Omental fat pad (tissue), 4 donors: ENCODE measurements at places on chromosomes 5 and 9.

GRCh38 chr9:138040446-138041430, 163.2 kb downstream of the CACNA1B start:
- DNase-seq: no peak

DNA sequence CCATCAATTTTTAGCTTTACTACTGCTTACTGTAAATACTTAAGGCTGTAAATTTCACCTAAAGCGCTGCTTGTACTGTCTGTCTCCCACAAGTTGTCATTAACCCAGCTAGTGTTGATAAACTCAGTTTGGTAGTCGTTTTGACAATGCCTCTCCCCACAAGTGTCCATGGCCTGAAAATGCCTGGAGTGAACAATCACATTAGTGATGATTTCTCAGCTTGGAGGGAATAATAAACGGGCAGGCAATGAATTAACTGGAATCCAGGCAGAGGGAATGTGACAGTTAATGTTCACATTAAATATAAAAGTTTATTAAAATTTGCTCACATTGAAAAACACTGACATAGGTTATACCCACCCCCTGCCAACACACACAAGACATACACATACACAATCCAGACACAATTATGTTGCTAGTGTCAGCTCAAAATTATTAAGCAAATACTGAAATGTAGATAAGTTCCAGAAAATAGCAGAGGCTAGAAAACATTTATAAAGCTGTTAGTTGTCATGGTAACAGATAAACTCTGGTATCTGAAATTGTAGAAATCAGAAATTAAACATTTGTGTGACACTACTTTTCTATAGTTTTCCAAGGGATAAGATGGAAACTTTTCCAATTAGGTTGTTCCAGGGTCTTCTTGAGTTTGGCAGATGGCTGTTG, 341.9 kb downstream of the DIRAS2 start:
- no peak for DNase-seq

GRCh38 chr5:179558932-179559283, 8.6 kb downstream of the RUFY1 start:
- no peak for DNase-seq

GRCh38 chr9:112898872-112899311, 8.2 kb upstream of the SLC46A2 start:
- DNase-seq: no peak

DNA sequence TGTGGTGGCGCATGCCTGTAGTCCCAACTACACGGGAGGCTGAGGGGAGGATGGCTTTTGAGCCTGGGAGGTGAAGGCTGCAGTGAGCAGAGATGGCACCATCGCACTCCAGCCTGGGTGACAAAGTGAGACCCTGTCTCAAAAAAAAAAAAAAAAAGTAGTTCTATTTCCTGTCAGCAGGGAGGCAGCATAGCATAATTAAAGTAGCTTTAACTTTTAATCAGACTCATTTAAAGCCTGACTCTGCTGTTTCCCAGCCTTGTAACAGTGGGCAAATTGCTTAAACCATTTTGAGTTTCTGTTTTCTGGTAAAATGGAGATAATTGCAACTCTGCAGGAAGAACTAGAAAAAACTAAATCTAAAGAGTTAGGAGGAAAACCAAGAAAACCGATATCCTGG, 31.2 kb downstream of the CNOT6 start:
- no peak for DNase-seq

DNA sequence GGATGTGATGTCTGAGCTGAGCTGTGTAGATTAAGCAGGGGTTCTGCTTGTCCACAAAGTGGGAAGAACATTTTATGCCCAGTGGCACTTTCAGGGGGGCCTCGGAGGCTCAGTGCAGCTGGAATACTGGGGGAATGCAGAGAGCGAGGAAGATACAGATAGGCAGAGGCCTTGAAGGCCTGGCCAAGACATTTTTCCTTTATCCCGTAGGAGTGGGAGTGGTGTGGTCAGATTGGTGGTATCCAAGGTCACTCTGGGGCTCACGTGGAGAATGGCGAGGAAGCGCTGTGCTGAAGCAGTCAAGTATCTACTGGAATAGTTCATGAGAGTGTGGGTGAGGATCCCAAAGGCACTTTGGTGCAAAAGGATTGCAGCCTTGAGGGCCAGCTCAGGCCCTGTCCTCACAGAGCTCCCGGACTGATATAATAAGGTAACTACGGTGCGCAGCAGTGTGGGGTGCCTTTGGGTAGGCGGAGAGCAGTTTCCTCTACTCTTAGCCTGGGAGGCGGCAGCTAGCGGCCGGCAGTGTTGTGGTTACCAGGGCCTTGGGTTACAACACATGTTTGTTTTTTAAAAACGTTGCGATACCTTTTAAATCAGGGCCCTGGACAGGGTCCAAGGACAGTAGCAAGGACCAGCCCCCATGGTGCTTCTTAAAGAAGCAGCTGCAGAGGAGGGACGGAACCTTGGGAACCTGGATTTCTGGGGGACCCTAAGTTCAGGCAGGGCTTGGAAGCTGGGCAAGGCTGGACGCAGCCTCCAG, 10.8 kb upstream of the CCDC69 start:
- DNase-seq: no peak

GRCh38 chr5:81768935-81769452, 18.1 kb upstream of the SSBP2 start:
- DNase-seq: no peak

DNA sequence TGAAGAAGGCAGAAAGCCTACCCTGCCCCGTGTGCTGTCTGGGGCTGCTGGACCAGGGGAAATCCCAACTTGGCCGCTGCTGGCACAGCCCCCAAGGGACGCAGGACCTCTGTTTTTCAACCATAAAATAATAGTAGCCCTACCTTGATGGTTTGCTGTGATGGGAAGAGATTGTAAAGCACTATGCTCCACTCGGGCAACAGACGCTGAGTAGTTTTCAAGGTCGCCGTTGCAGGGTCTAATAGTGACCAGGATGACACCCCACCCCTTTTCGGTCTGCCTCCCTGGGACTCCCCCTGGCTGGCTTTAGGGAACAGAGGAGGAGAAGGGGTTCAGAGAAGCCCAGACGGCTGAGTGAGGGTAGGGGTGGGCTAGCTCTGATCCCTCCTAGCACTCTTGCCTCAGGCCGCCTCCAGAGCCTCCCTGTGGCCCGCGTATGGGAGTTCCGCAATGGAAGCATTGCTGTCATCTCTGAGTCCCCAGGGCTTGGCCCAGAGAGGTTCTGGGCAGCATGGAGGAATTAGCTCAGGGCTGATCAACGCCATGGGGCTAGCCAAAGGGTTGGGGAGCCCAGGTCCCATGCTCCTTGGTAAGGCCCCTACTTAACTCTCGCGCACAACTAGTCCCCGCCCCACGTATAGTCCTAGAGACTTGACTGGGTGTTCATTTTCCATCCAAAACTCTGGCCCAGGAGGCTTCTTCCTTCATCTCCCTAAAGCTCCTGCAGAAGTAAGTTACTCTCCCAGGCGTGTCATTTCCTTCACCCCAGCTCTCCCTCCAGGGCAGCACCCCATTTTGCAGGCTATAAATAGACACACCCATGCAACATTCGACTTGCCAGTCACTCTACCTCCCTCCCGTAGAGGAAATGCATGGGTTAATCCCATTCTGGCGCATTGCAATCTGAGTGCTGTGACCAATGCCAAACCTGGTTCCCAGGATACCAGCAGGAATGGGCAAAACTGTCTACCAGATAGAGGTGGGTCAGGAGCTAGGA, 1.1 kb upstream of the IRF1 start:
- DNase-seq: no peak

GRCh38 chr5:176743868-176744583, 66.3 kb upstream of the UNC5A start:
- DNase-seq: no peak

DNA sequence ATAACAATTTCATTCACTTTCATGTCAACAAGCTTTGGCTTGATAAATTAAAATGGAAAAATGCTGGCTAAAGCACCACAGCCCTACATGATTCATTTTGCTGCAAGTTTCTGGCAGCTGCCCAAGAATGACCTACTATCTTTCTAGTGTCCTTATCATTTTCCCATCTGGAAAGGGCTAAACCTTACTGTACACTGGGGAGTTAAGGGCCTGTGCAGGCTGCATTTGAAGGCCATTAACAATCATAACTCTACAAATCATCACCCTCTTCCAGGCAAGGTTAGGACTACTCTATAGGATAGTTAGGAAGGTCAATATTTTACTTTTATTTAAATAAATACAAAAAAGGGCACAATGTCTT, 579.7 kb upstream of the ZNF608 start:
- peak; percentile 47 for DNase-seq

DNA sequence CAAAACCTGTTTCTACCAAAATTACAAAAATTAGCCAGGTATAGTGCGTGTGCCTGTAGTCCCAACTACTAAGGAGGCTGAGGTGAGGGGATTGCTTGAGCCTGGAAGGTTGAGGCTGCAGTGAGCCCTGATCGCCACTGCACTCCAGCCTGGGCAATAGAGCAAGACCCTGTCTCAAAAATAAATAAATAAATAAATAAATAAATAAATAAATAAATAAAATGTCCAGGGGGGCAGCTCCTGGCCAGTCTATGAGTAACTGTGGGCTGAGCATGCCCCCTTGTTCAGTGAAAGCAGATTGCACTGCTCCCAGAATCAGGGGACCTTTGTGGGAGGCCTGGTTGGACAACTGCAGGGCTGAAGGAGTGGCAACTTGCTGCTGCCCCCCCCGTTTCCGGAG, 62.7 kb downstream of the PDE6A start:
- no peak for DNase-seq

DNA sequence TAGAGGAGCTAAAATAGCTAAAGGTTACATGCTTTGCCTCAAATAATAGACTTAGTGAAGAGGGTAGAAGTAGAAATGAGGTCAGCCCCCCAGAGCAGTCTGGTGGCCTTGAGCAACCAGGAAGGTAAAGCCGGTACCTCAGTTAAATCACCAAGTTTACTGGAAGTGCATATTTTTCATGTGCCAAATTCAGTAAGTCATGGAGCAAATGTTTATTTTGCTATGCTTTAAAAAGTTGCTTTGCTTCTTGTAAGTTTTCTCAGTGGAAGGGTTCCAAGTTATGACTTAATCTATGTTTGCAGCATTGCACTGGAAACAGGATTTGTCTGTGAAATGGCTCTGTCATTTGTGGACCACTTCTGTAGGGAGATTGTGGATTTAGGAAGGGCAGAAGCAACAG, 256.7 kb downstream of the ARRDC3 start:
- DNase-seq: no peak

GRCh38 chr5:163387589-163388343, 49.6 kb upstream of the CCNG1 start:
- no peak for DNase-seq

- DNase-seq: no peak
These were observed 3.7 kb downstream of the ECSCR start for GRCh38 chr5:139458580-139459407.

- DNase-seq: no peak
These were observed 113.3 kb downstream of the FGF10 start for GRCh38 chr5:44275908-44276307.

DNA sequence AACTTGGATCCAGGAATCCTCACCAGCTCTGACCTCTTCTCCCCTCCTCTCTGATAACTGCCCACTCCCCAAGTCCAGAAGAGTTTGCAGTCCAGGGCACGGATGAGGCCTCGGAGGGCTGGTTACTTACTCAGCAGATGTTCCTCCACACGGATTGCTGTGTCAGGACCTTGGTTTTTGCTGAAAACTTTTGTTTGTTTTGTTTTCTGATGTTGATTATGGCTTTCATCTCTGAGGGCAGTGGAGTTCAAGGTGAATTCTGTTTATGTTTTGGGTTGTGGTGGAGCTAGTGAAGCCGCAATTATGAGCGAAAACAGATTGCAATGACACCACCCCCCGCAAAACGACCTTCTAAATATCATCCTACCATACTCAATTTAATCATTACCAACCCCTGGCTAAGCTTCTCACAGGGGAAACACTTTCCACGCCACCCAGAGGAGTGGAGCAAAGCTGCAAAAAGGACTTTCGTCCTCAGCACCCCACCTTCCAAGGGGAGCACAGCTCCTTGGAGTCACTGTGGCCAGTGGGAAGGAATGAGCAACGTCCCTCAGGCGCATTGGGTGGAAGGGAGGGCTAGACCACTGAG, 92.7 kb upstream of the SAP30L start:
- no peak for DNase-seq

- no peak for DNase-seq
These were observed 35.1 kb upstream of the NANS start for GRCh38 chr9:98021306-98022040.

DNA sequence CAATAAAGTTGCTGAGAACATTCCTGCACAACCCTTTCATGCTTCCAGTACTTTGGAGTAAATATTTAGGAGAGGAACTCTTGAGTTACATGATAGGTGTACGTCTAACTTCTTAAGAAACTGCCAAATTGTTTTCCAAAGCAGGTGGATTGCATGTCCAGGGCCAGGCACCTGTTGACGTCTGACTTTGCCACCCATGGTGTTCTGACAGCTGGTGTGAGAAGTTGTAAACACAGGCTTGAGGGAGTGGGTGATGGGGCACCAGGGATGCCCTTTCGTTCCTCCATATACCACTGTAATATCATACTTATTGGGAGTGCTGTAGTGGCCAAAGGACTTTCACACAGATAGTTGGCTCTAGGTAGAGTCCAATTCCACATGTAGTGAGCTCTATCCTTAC, 352.1 kb downstream of the GADD45G start:
- no peak for DNase-seq

DNA sequence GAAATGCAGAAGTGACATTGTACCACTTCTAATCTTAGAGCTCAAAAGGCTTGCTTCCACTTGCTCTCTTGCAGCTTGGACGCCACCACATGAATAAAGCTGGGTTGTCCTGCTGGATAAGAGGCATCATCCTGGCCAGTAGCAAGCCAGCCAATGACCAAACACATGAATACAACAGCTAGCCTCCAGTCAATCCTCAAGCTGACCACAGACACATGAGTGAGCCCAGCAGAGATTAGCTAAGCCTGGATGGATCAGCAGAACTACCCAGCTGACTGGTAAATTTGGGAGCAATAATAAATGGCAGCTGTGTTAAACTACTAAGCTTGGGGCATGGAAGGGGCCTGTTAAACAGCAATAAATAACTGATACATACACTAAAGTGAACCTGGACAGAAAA, 121.1 kb upstream of the SLC12A2 start:
- DNase-seq: no peak

DNA sequence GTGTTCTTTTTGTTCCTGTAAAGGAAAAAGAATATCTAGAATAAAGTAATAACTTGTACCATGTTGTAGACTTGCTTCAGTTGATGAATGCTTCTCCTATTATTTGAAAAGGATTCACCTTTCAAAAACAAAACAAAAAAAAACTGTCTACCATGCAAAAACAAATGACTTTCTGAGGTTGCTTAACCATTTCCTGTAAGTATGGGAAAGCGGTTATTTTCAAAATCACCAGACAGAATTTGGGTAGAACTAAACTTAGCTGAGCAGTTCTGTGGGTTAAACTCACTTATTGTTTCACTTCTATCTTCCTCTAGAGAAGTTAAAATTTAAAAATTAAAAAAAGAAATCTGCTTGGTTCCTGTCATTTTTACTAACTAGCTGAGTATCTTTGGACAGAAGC, 25.2 kb downstream of the LNPEP start:
- no peak for DNase-seq

DNA sequence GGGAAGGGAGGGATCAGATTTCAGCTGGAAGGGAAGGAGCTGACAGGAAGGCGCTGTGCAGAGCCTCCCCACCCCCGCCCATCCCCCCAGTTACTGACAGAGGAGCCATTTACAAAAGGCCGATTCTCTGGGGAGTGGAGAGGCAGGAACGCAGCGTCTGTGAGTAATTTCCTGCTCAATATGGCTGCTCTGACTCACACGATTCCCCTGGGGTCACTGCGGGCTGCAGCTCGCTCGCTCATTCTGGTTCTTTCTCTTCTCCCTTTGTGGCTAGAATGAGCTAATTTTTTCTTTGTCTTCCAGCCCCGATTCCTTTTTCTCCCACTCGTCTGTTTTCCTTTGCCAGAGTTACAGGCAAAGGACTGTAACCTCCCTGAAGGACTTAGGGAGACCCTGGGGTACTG, 28.8 kb downstream of the PTPA start:
- peak; percentile 70 for DNase-seq
